ENCODE measurements at places on chromosomes 11 and 22.
A peak's percentile ranks its signal among the peaks of the same experiment; 100 is the strongest.

GRCh38 chr11:4459500-4459899 lies 10.4 kb downstream of the OR52K2 start:
- DNase-seq = peak; percentile 67

GRCh38 chr11:79708319-79708932 lies 267.6 kb upstream of the TENM4 start:
- DNase-seq = no peak

DNA sequence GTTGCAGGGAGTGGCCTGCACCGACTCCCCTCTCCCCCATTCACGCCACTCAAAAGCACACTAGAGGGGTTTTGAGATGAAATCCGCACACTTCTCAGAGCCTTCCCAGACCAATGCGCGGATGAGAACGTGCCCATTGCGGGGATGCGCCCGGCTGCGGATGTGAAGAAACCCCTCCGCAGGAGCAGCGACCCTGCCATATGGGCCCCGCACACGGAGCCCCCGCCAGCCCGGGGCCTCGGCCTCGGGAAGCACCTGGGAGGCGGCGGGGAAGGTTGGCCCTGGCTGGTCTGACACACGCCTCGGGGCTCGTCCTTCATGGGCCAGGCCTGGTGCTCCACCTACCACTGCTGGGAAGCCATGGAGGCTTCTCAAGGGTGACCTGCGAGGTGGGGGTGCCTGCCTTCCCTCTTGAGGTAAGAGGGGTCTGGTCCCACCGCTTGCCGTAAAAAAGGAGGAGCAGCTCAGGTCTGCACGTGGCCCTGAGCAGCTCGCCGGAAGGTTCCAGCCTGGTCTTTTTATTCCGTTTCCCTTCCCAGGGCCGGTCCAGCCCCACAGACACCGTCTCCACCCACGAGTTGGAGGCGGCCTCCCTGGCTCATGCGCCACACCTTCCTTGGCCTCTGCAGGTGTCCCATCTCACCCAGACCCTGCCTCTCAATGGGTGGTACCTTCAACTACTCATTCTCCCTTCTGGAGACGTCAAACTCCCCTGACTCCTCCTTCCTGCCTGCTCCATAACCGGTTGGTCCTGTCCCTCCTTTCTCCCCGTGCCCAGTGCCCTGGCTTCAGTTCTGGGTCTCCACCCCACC lies 39.4 kb downstream of the TRMU start:
- DNase-seq = no peak

DNA sequence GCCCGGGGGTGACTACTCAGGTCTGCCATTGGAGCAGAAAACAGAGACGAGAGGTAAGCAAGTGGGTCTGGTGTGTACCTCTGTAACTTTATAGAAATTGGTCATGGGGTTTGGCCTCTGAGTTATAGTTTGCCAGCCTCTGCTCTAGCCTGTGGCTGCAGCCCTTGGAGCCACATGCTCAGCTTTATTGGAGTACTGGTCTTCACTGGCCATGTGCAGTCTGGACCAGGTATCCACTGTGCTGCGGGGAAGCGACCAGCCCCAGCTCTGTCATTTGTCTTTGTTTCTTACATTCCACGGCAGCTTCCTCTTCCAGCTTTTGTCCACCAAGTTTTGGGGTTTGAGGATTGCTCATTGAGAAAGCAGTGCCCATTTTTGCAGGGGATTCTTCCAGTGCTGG lies 453.4 kb downstream of the TBC1D22A start:
- no peak for DNase-seq

DNA sequence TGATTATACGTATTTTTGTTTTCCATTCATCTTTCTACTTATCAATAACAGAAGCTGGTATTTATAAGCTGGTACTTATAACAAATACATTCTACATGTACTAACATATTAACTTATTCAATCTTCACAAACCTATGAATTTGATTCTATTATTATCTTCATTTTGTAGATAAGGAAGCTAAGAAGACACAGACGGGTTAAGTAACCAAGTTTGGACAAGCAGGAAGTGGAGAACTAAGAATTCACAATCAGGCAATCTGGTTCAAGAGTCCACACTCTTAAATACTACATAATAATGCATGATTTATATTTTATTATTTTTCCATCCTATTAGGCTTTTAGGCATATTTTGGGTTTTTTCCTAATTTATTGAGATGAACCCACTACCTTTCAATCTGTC lies 25.0 kb downstream of the FCHSD2 start:
- DNase-seq = no peak

DNA sequence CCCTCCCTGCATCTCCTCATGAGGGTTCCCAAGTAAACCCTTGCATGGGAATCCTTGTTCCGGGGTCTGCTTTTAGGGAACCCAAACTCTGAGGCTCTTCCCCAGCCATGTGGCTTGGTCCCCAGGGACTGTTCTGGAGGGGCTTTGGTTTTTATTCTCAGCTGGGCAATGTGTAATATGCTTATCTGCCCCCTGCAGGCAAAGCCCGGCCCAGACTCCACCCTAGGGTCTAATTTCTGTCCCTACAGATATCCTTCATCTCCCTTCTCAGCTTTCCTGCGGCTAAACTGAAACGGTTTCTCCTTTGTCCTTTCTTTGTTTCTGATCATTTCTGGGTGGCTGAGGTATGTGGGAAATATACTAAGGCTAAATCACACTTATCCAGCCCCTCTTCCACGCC lies 37.1 kb downstream of the TST start:
- no peak for DNase-seq

- no peak for DNase-seq
These were observed 193.4 kb upstream of the BLID start for GRCh38 chr11:122309262-122309925.

DNA sequence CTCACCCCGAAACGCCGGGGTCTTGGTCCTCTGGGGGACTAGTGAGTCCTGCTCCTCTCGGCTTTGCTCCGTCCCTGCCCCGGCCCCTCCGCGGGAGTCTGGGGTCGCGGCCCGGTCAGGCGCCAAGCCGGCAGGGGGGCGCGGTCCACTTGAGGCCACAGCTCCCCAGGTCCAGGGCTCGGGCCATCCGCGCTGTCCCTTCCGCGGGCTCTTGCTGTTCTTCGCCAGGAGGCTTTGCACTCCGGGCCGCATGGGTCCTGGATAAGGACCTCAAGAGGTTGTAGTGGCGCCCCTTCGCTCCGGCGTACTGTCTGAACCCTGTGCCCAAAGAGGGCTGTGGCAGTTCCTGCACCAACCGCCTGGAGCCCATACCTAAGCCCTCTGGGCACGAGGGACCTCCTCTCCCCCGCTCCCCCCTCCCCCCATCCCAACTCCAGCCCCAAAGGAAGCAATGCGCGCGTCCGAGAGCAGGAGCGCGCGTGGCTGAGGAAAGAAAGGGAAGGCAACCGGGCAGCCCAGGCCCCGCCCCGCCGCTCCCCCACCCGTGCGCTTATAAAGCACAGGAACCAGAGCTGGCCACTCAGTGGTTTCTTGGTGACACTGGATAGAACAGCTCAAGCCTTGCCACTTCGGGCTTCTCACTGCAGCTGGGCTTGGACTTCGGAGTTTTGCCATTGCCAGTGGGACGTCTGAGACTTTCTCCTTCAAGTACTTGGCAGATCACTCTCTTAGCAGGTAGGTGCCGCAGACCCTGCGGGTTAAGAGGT lies at the start of gene ADM:
ADM (plus strand) TSS at position 579 of the 767 bp plus-strand sequence. CDS start 628 bp downstream, outside the sequence.
- peak; percentile 95 for DNase-seq

GRCh38 chr22:30866811-30867271 lies 101.7 kb downstream of the MORC2 start:
- DNase-seq = no peak

DNA sequence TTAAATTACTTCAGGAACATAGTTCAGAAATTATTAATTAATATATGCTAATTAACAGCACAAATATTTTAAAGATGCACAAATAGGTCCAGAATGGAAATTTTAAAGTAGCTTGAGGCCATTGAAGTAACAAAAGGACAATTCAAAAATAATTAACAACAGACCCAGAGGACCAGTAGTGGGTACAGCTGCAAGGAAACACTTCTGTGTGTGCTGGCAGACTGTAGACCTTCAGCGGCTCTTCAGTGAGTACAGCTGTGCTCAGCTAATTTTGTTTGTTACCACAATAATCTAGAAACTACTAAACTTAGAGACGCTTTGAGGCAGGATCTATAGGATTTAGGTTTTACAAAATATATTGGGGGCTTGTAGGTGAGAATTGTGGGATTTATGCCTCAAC lies 103.8 kb downstream of the GRIA4 start:
- no peak for DNase-seq

GRCh38 chr11:34634694-34635062 lies 13.8 kb downstream of the EHF start:
- DNase-seq = no peak

DNA sequence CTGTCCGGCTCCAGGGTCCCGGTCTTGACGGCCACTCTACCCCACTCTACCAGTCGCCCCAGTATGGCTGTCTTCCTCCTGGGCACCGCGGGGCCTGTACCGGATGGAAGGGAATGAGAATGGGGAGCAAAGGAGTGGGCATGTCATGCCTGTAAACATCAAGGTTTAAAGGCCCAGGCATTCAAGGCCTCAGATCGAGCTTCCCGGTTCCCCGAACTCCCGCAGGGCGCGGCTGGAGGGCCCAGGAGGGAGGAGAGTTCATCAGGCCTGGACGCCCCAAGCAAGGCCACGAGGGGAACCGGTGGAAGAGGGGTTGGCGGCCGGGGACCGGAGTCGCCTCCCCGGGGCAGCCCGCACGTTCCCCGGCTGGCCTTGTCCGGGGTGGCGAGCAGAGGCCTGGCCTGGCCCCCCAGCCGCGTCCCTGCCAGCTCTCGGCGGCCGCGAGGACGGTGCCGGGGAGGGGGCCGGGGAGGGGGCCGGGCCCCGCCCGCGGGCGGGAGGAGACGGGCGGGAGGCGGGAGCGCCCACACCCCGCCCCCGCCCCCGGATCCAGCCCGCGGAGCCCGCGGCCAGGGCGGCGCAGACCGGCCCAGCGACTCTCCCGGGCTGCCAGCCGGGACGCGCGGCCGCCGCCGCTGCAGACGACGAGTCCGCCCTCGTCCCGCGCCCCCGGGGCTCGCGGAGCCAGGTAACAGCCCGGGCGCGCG lies at the start of gene CDC42EP1:
CDC42EP1 (plus strand) TSS at position 580 of the 707 bp plus-strand sequence. CDS start 5,870 bp downstream, outside the sequence.
- no peak for DNase-seq

GRCh38 chr22:36287881-36288515 lies 35.1 kb downstream of the APOL1 start:
- DNase-seq = no peak

- no peak for DNase-seq
These were observed 245.1 kb downstream of the DDX10 start for GRCh38 chr11:108909921-108910320.

GRCh38 chr11:834371-835316 lies 1.9 kb downstream of the CD151 start:
- no peak for DNase-seq

- DNase-seq = no peak
These were observed 79.3 kb upstream of the GALNT18 start for GRCh38 chr11:11701070-11701469.

DNA sequence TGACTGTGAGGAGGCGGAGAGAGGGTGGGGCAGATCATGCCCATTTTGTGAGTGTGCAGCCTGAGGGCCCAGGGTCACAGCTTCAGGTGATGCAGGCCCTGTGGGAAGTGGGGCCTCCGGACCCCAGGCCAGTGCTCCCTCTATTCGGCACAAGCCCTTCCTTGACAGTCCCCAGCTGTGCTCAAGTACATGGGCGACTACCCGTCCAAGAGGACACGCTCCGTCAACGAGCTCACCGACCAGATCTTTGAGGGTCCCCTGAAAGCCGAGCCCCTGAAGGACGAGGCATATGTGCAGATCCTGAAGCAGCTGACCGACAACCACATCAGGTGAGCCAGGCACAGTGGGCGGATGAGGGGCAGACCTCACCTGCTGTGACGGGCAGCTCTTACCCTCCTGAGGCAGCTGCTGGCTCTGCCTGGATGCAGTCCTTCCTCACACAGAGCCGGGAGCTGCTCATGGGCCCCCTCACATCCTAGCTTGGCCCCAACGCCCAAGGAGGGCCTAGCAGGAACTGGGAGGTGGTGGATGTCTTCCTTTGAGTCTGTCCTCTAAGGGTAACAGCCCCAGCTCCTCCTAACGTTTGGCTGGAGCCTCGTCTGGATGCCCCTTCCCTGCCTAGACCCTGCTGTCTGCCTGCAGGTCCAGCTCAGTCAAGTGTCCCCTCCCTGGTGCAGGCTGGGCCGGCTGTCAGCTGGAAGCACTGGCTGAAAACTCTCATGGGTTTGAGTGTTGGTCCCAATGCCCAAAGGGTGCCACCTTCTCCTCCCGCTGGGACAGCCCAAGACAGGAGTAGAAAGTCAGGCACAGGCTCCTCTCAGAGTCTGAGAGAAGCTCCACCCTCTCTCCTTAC lies 76.1 kb downstream of the MYO7A start:
- no peak for DNase-seq

GRCh38 chr11:70073871-70074371 lies 4.2 kb upstream of the ANO1 start:
- no peak for DNase-seq

GRCh38 chr11:121058941-121059340 lies 35.0 kb downstream of the TBCEL start:
- DNase-seq = no peak

DNA sequence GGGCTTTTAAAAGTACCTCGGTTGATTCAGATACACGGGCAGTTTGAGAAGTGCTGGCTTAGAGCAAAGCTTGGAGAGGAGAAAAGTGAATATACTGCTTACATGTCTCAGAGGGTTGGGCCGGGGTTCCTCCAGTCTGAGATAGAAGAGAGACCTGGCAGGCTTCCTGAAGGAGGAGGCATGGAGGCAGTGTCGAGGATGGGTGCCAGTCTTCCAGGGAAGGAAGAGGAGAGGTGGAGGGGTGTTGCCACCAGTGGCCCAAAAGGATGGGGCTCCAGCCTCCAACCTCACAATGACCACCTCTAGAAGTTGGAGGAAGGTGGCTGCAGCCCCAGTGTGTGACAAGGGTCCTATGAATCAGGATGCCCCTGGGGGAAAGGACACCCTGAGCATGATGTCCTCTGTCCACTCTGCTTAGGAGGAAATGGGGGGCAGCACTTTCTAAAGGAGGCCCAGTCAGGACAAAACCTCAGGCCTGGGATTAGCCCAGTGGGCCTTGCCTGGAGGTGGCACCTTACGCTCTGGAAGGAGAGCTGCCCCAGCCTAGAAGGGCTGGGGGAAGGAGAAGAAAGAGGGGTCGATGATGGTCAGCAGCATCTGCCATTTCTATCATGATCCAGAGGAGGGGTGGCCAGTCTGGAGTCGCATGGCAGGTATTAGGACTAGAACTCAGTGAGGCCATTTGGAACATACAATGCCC lies 65.2 kb downstream of the CD82 start:
- no peak for DNase-seq

- no peak for DNase-seq
These were observed 337.2 kb upstream of the API5 start for GRCh38 chr11:42974510-42975179.

DNA sequence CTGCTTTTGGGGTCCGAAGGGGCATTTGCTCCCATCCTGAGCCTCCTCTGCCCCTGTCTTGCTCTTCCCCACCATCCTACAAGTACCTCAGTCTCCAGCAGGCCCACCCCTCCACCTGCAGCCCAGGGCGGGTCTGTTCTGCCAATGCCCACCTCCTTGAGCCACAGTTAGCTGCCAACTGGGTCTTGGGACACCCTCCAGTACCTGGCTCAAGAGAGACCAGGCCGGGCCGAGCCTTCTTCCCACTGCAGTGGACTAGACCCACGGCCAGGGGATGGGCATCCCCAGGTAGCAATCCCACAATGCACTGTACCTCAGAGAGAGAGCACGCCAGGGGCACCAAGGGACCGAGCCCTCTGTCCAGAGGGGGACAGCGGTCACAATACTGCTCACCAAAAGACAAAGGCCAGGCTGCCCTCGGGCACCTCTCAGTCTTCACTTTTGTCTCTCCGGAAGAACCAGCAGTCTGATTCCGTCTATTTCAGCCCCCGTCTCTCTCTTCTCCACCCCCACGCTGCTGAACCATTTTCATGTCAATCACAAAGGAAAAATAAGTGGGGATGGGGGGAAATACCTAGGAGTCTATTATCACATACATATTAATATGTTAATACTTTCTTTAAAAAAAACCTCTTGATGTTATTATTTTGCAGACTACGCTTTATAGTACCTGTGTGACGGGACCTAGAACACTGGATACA lies 51.7 kb downstream of the SYT13 start:
- no peak for DNase-seq

Measured in Right ventricle myocardium inferior (tissue), 1 donor.